CD4-positive, alpha-beta T cell treated with Interleukin-17A for 4 hours (primary cell): ENCODE measurements at places on chromosomes 1 and 21.

DNA sequence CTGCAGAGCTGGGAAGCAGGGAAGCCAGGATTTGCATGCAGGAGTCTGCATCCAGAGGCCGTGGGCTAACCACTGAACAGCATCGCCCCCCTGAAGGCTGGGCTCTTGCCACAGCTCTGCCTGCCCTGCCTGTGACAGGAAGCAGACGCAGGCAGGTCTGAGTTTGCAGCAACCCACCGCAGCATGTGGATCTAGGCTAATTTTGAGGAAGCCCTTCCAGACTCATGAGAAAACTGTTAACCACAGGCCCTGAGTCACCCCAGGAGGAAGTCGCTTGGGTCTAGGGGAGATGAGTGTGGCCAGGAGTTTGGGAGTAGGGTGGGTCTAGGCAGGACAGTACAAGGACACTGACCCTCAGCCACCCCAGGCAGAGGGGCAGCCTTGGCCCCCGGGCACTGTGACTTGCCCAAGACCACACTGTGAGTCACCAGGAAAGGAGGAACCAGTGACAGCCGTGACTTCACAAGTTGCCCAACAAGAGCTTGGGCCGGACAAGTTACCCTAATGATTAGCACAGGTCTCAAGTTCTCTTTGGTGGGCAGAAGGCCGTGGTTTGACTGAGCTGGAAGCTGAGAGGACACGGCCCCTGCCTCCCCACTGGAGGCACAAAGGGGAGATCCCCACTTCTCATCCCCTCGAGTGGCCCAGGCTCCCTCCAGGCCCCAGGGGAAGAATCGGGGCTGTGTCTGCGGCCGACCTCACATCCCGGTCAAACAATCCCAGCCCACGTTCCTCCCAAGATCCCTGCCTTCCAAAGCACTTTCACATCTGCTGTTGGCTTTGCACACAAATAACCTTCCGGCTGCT lies 826 bp downstream of the LAPTM5 start:
- peak; percentile 83 for DNase-seq

- no peak for DNase-seq
Observed at GRCh38 chr1:224785040-224785328, 144.5 kb upstream of the DNAH14 start.

DNA sequence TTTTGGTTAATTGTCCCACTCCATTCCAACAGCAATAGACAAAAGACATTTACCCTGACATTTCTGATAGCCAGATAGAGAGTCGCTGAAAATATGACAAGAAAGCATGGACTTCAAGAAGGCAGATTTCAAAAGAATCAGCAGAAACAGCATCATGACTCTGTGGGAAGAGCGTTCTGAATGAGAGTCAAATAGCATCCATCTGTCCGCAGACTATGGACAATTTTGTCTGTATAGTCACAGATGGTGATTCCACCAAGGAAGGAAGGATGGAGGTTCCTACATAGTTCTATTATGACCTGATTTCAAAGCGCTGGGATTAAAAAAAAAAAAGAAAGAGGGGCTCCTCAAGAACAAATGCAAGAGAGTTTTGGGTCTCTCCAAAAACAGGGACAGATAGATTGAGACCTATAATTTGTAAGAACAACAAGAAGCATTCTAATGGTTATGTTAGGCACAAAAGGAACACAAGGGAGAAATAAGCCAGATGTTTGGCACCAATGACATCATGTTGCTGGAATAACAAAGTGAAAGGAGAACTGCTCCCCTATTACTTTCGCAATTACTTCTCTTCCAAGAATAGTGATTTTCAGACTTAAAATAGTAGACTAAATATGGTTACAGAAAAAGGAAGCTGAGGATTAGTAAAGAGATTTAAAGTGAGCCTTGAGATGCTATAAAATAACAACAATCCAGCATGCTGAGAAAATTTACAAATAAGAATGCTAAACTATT lies 28.5 kb downstream of the NIBAN1 start:
- no peak for DNase-seq

DNA sequence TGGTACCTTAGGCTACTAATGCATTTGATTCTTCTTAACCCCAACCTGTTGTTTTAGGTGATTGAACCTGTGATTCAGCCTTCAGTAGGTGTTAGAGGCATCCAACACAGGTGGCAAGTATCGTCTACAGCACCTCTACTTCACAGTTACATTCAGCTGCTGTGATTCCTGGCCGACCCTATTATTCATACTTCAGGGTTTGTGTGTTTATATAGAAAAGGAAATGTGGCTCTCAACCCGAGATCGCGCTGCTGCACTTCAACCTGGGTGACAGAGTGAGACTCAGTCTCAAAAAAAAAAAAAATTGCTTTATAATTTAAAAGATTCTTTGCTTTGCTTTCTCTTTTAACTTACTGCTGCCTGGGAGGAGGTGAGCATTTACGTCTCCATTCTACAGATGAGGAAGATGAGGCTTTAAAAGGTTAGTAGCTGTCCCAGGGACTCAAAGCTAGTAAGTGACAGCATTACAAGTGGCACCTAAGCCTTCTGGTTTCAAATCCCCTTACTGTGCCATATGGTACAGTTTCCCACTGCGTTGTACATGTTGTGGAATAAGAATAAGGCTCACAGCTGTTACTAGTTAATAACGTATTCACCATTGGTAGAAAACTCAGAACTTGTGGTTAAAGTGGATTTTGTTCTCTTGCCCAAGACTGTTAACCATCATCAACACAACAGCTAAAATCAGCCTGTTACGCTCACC lies 9.9 kb upstream of the GPR25 start:
- DNase-seq, result peak; percentile 51

DNA sequence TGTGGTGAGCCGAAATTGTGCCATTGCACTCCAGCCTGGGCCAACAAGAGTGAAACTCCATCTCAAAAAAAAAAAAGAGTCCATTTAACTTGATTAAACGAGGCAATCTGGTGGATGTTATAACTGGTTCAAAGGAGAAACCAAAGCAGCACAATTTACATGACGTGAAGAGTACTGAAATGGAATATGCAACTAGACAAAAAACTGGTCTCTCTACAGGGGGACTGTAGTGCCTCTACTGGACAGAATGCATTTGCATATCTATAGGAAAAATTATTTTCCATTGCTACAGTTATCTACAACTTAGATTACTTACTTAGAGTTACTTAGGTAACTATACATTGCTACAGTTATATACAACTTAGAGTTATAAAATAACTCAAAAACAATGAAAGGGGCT lies 2.7 kb upstream of the CAPN2 start:
- no peak for DNase-seq

- no peak for DNase-seq
Observed at GRCh38 chr1:78385744-78386462, 104.9 kb upstream of the PTGFR start.
